ENCODE measurements at places on chromosomes 6 and 20. TPM values are rescaled to one million over a fixed set of nuclear protein-coding genes. Genes with fewer than 3 reads are reported as not detected.
A peak's percentile ranks its signal among the peaks of the same experiment; 100 is the strongest.

DNA sequence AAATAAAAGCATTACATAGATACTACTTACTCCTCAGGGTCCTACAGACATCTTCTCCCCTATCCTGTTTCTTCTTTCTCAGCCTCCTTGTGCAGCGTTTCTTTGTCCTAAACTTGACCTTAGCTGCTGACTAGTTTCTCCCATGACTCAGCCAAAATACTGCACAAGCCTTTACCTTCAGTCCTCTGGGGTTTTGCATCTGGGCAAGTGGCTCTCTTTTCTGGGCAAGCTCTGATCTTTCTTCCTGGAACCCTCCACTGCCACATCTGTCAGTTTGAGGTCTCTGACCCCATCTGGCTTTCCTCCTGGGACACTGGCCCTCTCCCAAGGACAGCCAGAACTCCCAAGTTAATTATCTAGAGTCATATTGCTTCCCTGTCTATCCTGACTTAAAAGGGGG lies 838.4 kb downstream of the DHX35 start:
- H3K4me1 ChIP-seq = no peaks in the 10 kb centered on the region
- no peaks in the 10 kb centered on the region for H3K36me3 ChIP-seq
- H3K27ac ChIP-seq = no peak overlapping the region

Gene PRDM13
- total RNA-seq = not detected

DNA sequence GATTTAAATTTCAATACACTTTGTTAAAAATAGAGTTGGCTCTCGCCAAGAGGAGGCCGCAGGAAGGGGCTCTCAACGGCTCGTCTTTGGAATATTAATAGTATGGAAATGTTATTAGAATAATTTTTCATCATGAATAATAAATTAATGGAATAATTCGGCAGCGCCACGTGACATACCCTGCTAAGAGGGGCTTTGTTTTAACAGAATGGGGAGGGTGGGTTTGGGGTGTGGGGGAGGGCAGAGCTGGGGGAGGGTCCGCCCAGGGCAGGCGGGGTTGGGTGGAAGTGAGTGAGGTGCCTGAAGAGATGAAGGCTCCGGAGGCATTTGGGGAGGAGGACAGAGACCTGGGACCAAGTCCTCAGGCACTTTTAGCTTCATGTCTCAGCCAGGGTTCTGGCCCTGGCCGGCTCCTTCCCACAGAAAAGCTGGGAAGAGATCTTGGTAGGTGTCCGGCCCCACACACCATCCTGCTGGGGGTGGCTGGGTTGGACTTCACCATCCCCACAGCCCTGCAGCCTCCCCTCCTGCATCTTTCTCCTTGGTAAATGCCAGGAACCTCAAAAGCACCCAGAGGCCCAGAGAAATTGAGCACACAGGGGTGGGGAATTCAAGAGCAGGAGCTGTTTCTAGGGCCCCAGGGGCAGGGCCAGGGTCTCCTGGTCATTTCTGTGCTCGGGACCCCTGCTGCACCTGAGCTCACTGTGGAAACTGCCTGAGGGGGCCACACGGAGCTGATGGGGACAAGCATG lies 93.6 kb upstream of the BHLHE23 start:
- H3K4me3 ChIP-seq = no peak overlapping the region
- peaks cover 3% of the 10 kb centered on the region for H3K4me1 ChIP-seq
- no peak overlapping the region for H3K27ac ChIP-seq
- no peaks in the 10 kb centered on the region for H3K36me3 ChIP-seq

GRCh38 chr6:76764057-76764456 lies 691.6 kb upstream of the IMPG1 start:
- H3K4me3 ChIP-seq = no peak overlapping the region
- no peak for DNase-seq
- no peak overlapping the region for H3K27ac ChIP-seq
- H3K4me1 ChIP-seq = no peaks in the 10 kb centered on the region
- H3K36me3 ChIP-seq = no peaks in the 10 kb centered on the region
- no peaks in the 10 kb centered on the region for H3K27me3 ChIP-seq

DNA sequence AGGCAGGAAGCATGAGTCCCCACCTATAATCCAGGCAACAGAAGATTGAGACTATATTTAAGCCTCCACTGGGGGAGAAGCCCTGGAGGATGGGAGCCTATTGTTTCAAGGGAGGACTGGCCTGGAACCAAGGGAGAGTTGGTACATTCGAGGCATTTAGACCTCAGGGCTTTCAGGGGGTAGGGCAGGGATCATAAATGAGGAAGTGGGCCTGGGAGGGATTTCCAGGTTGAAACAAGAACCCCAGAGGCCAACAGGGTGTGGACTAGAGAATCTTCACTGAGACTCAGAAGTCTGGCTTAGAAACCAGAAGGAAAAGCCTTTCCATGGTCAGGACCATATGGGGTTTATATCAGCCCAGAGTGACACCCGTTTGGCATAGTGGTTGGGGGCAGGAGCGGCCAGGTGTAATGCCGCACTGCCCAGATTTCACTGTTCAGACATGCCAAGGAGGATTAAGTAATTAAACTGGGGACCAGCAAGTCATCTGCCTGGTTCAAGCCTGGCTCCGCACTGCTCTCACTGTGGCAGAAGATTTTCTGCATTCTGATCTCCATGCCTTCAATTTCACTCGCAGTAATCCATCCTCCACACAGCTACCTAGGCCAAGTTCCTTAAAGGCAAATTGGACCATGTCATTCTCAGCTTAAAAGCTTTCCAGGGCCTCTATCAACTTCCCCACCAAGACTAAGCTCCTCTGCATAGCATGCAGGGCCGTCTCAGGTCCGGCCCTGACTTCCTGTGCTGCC lies 17.8 kb downstream of the LRFN2 start:
- no peak overlapping the region for H3K27ac ChIP-seq
- no peak for DNase-seq
- H3K27me3 ChIP-seq = no peaks in the 10 kb centered on the region
- H3K4me3 ChIP-seq = no peak overlapping the region
- no peaks in the 10 kb centered on the region for H3K36me3 ChIP-seq

DNA sequence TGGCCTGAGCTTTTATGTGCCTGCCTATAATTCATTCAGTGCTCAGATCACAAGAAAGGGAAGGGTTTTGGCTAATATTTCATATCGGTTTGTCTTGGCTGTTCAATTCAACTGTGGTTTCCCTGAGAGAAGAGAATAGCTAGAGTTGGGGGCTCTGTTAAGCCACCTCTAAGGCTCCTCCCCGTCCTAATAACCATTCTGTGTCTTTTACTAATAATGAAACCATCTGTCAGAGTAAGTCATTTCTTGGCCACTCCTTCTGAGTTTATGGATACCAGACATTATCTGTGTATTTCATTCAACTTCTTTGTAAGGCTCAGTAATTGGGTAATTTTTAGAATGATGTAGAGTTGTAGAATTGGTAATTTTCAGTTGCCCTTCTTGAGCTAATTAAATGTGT lies 5.2 kb downstream of the STX11 start:
- H3K27ac ChIP-seq = no peak overlapping the region
- no peaks in the 10 kb centered on the region for H3K36me3 ChIP-seq
- no peak for DNase-seq
- H3K4me1 ChIP-seq = peaks cover 19% of the 10 kb centered on the region
- no peak overlapping the region for H3K4me3 ChIP-seq

Gene KIF6
- total RNA-seq = not detected

Gene TRIM31
- total RNA-seq = 0.11 TPM

Gene TFAP2D
- not detected for total RNA-seq

DNA sequence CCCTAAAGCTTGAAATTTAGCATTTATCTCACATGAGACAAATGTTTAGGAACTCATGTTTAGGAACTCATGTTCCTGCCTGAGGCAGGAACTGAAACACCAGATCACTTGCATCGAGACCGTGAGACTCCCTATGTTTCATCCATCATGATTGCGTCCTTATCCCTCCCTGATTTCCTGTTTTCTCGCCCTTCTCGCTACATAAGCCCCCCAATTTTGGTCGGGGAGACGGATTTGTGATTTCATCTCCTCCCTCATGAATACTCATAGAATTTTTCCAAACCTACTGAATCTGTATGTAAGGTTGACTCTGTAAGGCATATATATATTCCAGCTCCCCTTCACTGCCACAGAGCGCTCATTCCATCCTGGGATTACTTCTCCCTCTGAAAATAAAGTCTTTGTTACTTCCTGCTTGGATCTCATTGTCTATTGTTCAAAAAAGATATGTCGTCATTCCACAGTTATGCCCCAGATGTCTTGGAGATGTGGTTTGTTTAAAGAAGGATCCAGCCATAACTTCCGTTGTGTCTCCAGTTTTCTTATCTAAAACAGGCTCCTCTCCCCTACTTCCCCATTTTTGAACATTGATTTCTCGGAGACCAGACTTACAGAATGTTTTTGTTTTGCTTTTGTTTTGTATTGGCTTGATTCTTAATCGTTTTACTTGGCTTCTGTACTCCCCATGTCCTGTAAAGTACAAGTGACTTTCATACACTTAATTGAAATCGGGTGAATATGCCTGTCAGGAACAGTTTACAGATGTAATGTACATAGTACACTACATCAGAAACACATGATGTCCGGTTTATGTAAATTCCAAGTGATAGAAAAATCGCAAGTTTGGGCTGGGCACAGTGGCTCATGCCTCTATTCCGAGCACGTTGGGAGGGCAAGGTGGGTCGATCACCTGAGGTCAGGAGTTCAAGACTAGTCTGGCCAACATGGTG lies 118.7 kb downstream of the HFE start:
- H3K27ac ChIP-seq = peak overlapping the region; percentile 82
- DNase-seq = peak; percentile 78
- no peaks in the 10 kb centered on the region for H3K27me3 ChIP-seq

Gene SLPI
- 207 TPM for total RNA-seq

GRCh38 chr20:38665506-38666285 lies 58.6 kb upstream of the SLC32A1 start:
- H3K27me3 ChIP-seq = peaks cover 62% of the 10 kb centered on the region
- H3K36me3 ChIP-seq = no peaks in the 10 kb centered on the region
- H3K4me1 ChIP-seq = no peaks in the 10 kb centered on the region
- no peak for DNase-seq
- H3K27ac ChIP-seq = no peak overlapping the region
- H3K4me3 ChIP-seq = no peak overlapping the region

- H3K27me3 ChIP-seq = 0 out of 2 replicates have a peak, but pooled peaks cover 2% of the 10 kb centered on the region
- no peak overlapping the region for H3K27ac ChIP-seq
- no peaks in the 10 kb centered on the region for H3K36me3 ChIP-seq
- no peak for DNase-seq
- H3K4me3 ChIP-seq = no peak overlapping the region
Measured at GRCh38 chr20:20946122-20946759, 159.9 kb downstream of the LINC00237 start.

DNA sequence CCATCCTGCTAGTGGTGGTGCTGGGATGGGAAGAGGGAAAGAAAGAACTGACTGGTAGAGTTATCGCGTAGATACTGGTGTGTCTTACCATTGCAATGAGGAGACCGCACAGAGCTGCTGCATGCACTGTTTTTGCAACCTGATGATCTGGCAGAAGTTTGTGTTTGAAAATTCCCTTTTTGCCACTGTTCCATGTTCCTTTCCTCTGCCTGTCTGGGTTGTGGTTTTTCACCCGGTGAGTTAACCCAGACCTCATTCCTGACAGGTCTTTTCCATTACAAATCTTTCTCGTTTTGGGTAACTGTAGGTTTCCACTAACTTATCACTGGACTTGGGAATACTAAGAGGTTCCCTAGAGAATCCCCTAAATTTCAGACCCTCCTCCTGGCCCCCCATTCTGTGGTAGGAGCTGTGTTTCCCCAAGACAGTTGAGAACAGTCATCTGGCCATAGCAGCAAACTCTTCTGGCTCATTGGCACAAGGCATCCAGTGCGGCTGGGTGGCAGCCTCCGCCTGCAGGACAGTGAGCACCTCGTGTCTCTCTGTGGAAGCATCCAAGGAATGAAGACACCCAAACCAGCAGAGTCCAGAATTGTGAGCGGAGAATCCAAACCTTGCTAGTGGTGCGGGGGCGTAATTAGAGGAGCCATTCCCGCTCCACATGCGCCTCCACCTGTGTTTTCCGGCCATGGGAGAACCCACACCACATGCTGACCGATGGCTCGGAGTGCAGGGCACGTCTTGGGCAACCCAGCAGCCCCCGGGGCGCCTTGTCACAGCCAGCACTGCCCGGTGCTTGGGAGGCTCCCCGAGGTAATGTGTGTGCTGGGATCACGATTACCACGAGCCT lies 32.8 kb downstream of the ERMARD start:
- no peak overlapping the region for H3K4me3 ChIP-seq
- no peaks in the 10 kb centered on the region for H3K36me3 ChIP-seq
- H3K27ac ChIP-seq = no peak overlapping the region
- DNase-seq = no peak
- H3K27me3 ChIP-seq = no peaks in the 10 kb centered on the region

DNA sequence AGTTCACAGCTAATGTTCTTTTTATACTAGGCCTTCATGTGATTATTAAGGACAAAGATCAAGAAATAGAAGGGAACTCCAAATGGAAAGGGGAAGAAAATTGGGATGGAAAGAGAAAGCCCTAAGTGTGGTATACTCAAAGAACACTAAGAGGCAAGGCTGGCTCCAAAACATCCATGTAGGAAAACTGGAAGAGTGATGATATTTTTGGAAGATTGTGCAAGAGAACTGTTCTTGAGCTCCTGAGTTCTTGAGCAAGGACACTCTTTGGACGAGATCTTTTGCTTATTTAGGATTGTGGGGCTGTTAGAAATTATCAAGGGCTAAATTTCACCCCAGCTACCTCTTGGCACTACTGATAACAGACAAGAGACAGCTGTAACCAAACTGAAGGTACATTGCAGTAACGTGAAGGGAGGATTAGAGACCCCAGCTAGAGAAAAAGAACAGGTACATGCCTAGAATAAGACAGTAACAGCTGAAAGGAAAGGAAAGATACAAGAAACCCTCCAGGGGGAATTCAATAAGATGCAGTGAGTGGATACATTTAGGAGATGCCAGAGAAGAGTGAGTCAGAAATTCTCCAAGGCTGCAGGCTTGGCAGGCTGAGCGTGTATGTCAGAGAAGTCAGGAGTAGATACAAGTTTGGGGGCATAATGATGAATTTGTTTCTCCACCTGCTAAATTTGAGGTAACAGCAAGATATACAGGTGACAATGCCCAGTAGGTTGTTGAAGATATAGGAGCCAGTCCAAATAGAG lies 69.7 kb downstream of the CBLN4 start:
- H3K36me3 ChIP-seq = no peaks in the 10 kb centered on the region
- no peak overlapping the region for H3K27ac ChIP-seq
- H3K4me1 ChIP-seq = no peaks in the 10 kb centered on the region
- H3K27me3 ChIP-seq = no peaks in the 10 kb centered on the region
- no peak overlapping the region for H3K4me3 ChIP-seq

Gene PAK5
- total RNA-seq = not detected

Gene RAET1G
- total RNA-seq = 1.5 TPM

Gene CFB
- 0.86 TPM for total RNA-seq

- no peak overlapping the region for H3K4me3 ChIP-seq
- H3K4me1 ChIP-seq = no peaks in the 10 kb centered on the region
- H3K36me3 ChIP-seq = no peaks in the 10 kb centered on the region
- H3K27ac ChIP-seq = no peak overlapping the region
- H3K27me3 ChIP-seq = peaks cover 17% of the 10 kb centered on the region
Measured at GRCh38 chr6:46412662-46413061, 78.6 kb downstream of the RCAN2 start.

DNA sequence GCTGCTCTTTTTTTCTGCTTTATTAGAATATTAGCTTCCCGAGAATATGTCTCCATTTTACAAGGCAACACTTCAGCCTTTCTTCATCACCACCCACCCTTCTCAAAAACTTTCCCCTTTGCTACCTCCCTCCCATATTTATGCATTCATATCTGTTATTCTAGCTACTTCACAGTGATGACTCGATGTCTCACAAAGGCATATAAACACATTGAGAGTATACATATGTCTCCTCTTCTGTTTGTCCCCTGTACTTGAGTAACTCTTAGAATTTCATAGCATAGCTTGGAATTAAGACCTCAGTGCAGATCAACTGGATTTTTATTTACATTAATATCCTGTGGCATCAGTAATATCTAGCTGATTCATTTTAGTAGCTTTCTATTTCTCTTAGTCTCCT lies 6.5 kb downstream of the RNF144B start:
- no peak overlapping the region for H3K27ac ChIP-seq
- DNase-seq = peak; percentile 11
- H3K27me3 ChIP-seq = no peaks in the 10 kb centered on the region
- H3K4me1 ChIP-seq = peaks cover 32% of the 10 kb centered on the region

Gene BPI
- not detected for total RNA-seq

Gene CPNE1
- total RNA-seq = 274 TPM

Gene SLC2A10
- 9.6 TPM for total RNA-seq

Gene CFAP61
- not detected for total RNA-seq

All from PC-3 (cell line).